IMR-90 (cell line): ENCODE measurements at places on chromosomes 12 and 14.

- no peaks in the 10 kb centered on the region for H3K36me3 ChIP-seq
- no peak overlapping the region for H3K4me3 ChIP-seq
- no peaks in the 10 kb centered on the region for H3K4me1 ChIP-seq
- no peaks in the 10 kb centered on the region for H3K27me3 ChIP-seq
- no peak overlapping the region for H3K27ac ChIP-seq
Measured at GRCh38 chr14:27077710-27078109, 479.9 kb upstream of the NOVA1 start.

- H3K36me3 ChIP-seq = no peaks in the 10 kb centered on the region
- DNase-seq = no peak
- H3K4me1 ChIP-seq = peaks cover 7% of the 10 kb centered on the region
Measured at GRCh38 chr14:103033681-103034096, 23.7 kb downstream of the CDC42BPB start.

GRCh38 chr12:89334548-89335169 is 17.6 kb downstream of the DUSP6 start:
- H3K4me1 ChIP-seq = peaks cover 2% of the 10 kb centered on the region; the same call in 1 of the 2 replicates
- no peaks in the 10 kb centered on the region for H3K36me3 ChIP-seq
- H3K27me3 ChIP-seq = no peaks in the 10 kb centered on the region
- peak overlapping the region; percentile 54; the same call in 1 of the 2 replicates for H3K27ac ChIP-seq

DNA sequence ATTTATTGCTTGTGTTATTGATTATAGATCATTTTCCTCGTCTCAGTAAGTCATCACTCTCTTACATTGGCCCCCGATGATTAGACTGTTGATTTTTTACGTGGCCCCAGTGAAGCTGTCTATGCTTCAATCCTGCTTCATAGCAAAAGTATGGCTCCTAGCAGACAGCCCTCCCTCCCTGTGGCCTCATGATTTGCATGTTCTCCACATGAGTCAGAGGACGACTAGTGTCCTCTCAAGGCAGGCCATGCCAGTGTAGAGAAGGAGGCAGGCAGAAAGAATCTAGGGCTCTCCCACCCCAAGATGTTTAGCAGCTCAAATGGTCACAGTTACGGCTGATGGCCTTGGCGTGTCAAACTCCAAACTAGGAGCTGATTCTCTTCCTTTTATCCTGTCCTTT is 59.6 kb downstream of the FIGNL2 start:
- peak overlapping the region; percentile 48; the same call in 1 of the 2 replicates for H3K27ac ChIP-seq
- no peak overlapping the region for H3K4me3 ChIP-seq

DNA sequence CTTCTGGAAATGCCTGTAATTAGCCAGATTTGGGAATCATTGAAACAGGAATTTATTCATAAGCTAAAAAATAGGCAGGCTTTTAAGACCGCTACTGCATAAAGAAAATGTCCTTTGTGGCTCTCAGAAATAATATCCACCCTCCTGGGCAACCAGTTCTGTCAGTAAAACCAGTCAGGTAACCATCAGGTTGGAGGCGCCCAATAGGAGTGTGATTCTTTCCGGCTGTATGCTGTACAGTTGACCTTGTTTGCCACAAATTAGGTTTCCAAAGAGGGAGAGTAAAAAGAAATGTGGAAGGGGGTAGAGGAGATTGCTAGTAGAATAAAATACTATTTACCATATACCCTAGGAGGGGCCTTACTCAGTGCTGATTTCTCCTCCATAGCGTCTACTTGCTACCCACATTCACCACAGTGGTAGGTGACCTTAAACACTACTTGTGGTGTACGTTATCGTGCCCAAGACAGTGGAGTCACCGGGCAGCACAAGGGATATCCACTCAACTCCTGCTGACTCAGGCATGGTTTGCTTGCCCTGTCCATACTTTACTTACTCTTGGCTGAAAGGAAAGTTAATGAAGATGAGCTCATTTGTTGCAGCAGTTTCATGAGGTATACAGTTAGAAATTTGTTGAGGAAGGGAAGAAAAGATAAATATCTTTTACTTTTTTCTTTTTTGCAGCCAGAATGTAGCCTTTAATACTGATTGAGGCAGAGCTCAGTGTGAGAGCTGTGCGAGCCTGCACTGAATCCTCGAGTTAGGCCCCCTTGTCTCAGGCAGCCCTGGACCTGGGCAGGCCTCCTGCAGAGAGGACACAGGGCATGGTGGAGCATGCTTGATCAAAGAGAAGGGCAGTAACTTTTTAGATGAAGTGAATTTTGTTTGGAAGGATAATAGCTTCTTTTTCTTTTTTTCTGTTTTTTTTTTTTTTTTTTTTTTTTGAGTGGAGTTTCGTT is 76.7 kb downstream of the DIP2B start:
- peaks cover 4% of the 10 kb centered on the region for H3K4me1 ChIP-seq
- peaks cover 3% of the 10 kb centered on the region for H3K36me3 ChIP-seq

DNA sequence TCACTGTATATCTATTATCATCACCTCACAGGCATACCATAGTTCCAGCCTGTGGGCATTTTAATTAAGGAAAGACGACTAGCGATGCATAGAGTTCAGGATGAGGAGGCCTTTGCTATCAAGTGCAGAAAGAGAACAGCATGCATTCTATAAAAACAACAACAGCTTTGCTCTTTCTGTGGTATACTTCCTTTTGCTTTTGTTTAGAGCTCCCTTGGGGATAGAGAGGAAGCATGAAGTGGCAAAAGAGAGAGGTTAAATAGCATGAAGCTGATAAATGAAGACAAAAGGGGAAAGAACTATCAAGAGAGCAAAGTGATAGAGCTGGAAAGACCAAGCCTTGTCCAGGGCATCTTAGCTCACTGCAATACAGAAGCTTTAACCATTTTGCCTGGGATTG is 23.5 kb downstream of the IFNG-AS1 start:
- H3K27me3 ChIP-seq = no peaks in the 10 kb centered on the region; the same call in 1 of the 2 replicates
- no peak for DNase-seq
- no peak overlapping the region for H3K4me3 ChIP-seq
- no peaks in the 10 kb centered on the region for H3K36me3 ChIP-seq

DNA sequence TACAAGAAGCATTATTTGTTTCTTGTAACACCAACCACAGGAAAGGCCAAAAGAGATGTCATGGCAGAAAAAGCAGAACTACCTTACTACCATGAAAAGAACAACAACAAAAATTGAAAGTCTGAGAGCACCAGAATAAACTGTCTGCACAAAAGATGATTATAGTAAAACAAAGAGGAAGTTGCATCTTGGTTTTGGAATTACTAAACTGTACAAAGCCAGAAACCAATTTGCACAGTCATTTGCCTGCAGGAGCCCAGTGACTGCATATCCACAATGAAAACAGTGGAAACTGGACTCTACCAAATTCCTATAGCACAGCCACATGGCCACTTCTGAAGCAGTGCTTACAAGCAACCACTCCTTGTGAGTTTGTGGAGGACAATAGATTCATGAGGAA is 276.2 kb downstream of the SSPN start:
- H3K27ac ChIP-seq = no peak overlapping the region
- no peaks in the 10 kb centered on the region for H3K4me1 ChIP-seq
- no peak overlapping the region for H3K4me3 ChIP-seq
- no peaks in the 10 kb centered on the region for H3K36me3 ChIP-seq
- peak; percentile 68 for DNase-seq

DNA sequence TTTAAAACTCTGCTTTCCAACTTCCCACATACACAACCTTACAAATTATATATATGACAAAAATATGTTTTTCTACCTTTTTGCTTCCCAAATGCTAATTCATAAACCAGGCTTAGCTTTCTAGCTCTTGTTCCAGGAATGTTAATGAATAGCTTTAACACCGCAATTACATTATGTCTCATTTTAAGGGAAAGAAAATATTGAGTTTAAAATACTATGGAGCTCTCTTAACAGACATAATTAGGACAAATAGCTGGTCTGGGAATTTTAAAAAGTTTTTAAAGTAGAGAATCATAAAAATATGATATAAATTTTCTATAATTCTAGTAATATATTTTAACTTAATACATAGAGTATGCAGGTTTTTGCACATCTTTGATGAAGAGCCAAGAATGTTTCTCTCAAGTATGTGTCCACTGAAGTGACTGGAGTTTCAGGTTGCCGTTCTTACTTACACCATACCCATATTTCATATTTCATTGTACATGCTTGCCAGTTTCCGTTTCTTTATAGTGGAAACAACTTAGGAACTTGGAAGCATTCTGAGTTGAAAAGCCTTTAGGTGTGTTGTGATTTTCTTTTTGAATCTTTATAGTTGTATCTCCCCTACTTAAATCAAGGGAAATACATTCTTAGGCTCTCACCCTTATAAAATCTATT is 90.6 kb upstream of the SLCO1C1 start:
- DNase-seq = no peak
- H3K4me1 ChIP-seq = no peaks in the 10 kb centered on the region; the same call in 1 of the 2 replicates
- no peaks in the 10 kb centered on the region for H3K27me3 ChIP-seq
- no peak overlapping the region for H3K27ac ChIP-seq
- no peaks in the 10 kb centered on the region for H3K36me3 ChIP-seq
- no peak overlapping the region for H3K4me3 ChIP-seq

DNA sequence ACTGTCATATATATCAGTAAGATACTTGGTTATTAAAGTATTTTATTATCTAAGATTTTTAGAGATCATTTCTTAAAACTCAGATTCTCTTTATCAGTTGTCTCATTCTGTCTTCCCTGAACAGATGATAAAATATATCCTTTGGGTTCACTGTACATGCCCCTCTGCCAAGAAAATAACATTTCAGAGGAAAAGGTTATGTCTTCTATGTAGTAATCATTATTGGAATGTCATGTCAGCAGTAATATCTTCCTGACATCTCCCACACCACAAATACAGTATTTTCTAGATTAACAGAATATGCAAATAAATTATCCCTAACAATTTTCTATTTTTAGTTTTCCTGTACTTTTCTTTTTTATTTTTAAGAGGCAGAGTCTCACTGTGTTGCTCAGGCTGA is 26.0 kb downstream of the BTBD7 start:
- 0 out of 2 replicates have a peak, but pooled peaks cover under 1% of the 10 kb centered on the region for H3K36me3 ChIP-seq
- H3K4me1 ChIP-seq = peaks cover 11% of the 10 kb centered on the region
- DNase-seq = no peak
- H3K4me3 ChIP-seq = no peak overlapping the region
- no peak overlapping the region for H3K27ac ChIP-seq

- H3K4me3 ChIP-seq = no peak overlapping the region
- H3K27me3 ChIP-seq = no peaks in the 10 kb centered on the region
- no peak overlapping the region for H3K27ac ChIP-seq
- H3K4me1 ChIP-seq = peaks cover 11% of the 10 kb centered on the region
- peak; percentile 58 for DNase-seq
Measured at GRCh38 chr14:69685716-69686115, 74.3 kb downstream of the SUSD6 start.

GRCh38 chr12:10052193-10052913 is 21.9 kb downstream of the CLEC9A start:
- H3K27ac ChIP-seq = no peak overlapping the region
- H3K4me1 ChIP-seq = no peaks in the 10 kb centered on the region
- no peak for DNase-seq

DNA sequence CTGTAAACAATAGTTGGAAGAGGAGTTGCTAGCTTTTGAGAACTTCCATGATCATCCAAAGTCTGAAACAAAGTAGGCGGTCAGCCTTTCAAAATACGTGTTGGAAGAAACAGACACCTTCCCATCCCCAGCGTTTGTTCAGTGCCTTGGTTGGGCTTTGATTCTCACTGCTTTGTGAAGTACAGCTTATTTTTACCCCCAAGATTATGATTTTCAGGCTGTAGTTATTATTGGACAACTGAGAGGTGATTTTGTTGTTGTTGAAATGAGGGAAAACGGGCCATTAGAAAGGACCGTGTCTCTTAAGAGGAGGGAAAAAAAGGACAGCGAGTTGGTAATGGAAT is 921 bp upstream of the CEP83 start:
- no peaks in the 10 kb centered on the region for H3K36me3 ChIP-seq
- peak overlapping the region; percentile 73 for H3K4me3 ChIP-seq
- no peaks in the 10 kb centered on the region for H3K27me3 ChIP-seq
- H3K27ac ChIP-seq = peak overlapping the region; percentile 72; the same call in 1 of the 2 replicates
- H3K4me1 ChIP-seq = no peaks in the 10 kb centered on the region

- no peaks in the 10 kb centered on the region for H3K27me3 ChIP-seq
- no peak for DNase-seq
Measured at GRCh38 chr14:24866067-24866639, 183.8 kb downstream of the STXBP6 start.

DNA sequence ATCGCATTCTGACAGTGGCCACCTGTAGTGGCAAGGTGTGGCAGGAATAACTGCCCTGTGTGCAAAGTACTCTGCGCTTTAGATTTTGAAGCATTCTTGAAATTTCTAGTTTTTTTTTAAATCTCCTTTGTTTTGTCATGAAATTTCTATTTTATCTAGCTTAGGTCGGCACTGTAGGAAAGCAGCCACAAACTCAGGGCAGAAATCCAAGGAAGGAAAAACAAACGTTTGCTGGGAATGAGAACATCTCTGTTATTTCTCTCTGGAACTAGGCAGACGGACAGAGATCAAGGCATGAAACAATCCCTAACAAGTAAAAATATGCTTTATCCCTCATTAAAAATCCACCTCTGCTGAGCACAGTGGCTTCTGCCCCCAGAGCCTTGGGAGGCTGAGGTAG is 1.3 kb upstream of the NR2C1 start:
- H3K27ac ChIP-seq = no peak overlapping the region
- H3K4me3 ChIP-seq = no peak overlapping the region
- DNase-seq = no peak
- no peaks in the 10 kb centered on the region for H3K36me3 ChIP-seq
- H3K4me1 ChIP-seq = no peaks in the 10 kb centered on the region

GRCh38 chr14:104284636-104285507 is 146.5 kb downstream of the KIF26A start:
- H3K27ac ChIP-seq = no peak overlapping the region
- no peaks in the 10 kb centered on the region for H3K27me3 ChIP-seq
- DNase-seq = no peak
- H3K4me1 ChIP-seq = no peaks in the 10 kb centered on the region
- no peak overlapping the region for H3K4me3 ChIP-seq

DNA sequence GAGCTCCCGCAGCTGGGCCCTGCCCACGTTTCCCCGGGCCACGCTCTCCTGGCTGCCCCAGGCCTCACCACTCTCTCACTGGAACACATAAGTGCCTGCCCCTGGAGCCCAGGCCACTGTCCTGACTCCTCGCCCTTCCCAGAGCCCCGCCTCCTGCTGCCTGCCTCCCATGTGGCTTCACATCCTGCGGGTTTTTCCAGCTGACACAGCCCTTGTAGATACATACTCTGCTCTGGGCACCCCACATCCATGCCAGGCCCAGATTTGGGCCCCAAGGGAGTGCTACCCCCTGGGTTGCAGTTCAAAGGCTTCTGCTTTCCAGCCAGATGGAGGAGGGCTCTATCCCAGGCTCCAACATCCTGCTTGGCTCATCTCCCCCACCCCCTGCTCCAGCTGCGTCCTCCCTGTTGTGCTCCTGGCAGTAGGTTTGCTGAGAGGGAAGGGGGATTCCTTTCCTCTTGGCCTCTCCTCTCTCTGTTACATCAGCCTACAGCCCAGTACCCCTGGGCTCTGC is 60.1 kb downstream of the TSPAN9 start:
- H3K27me3 ChIP-seq = no peaks in the 10 kb centered on the region
- peak; percentile 51 for DNase-seq
- no peaks in the 10 kb centered on the region for H3K36me3 ChIP-seq
- H3K27ac ChIP-seq = no peak overlapping the region

GRCh38 chr14:54622192-54622958 is 55.4 kb downstream of the SAMD4A start:
- peak overlapping the region; percentile 13; the same call in 1 of the 2 replicates for H3K27ac ChIP-seq
- no peaks in the 10 kb centered on the region for H3K36me3 ChIP-seq
- DNase-seq = no peak
- H3K4me1 ChIP-seq = peaks cover 28% of the 10 kb centered on the region
- H3K27me3 ChIP-seq = no peaks in the 10 kb centered on the region

- H3K27ac ChIP-seq = no peak overlapping the region
- H3K4me1 ChIP-seq = no peaks in the 10 kb centered on the region
- H3K4me3 ChIP-seq = no peak overlapping the region
- no peak for DNase-seq
- H3K27me3 ChIP-seq = peaks cover 4% of the 10 kb centered on the region
Measured at GRCh38 chr12:94631058-94631457, 19.3 kb downstream of the TMCC3 start.

- no peaks in the 10 kb centered on the region for H3K27me3 ChIP-seq
- H3K4me1 ChIP-seq = no peaks in the 10 kb centered on the region
- no peak overlapping the region for H3K27ac ChIP-seq
- no peaks in the 10 kb centered on the region for H3K36me3 ChIP-seq
Measured at GRCh38 chr14:37436519-37436918, 158.5 kb downstream of the FOXA1 start.
